ENCODE measurements at places on chromosomes 11 and 22. TPM values are rescaled to one million over a fixed set of nuclear protein-coding genes. Genes with fewer than 3 reads are reported as not detected.

Gene SSH3
- 40.7 TPM for total RNA-seq

Gene TYR
- total RNA-seq, result not detected

DNA sequence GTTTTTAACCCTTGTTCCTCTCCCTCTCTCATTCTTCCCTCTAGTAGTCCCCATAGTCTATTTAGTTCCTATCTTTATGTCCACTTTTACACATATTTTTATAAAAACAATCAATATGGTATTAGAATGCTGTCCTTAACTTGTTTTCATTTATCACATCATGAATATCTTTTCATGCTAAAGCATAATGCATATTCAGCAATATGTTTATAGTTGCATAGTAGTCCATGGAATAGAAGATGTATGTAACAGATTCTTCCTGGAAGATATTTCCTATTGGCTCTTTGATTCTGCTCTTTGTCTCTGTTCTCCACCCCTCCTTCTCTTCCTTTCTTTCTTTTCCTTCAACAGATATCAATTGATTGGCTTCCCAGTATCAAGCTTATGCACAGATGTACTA, 1047.1 kb upstream of the TENM4 start:
- DNase-seq, result no peak

DNA sequence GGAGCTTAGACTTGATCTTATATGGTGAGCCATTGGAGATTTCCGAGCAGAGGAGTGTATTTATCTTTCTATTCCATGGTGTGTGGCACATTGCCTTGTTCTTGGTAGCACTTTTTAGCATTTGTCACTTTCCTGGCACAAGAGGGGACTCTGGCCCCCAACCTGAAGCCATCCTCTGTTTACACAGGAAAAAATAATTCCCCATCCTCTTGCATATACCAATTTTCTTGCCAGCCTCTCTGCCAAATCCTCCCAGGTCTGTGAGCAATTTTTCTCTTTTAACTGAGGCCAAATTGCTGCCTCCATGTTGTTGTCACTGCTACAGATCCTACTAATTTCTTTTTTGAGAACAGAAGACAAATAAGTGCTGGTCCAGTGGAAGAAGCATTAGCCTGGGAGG, 20.3 kb upstream of the FAM181B start:
- no peak for DNase-seq

Gene OR5P2
- total RNA-seq, result not detected

Gene HORMAD2
- total RNA-seq, result not detected

Gene OR2D2
- not detected for total RNA-seq

Gene TMEM45B
- 0.53 TPM for total RNA-seq

DNA sequence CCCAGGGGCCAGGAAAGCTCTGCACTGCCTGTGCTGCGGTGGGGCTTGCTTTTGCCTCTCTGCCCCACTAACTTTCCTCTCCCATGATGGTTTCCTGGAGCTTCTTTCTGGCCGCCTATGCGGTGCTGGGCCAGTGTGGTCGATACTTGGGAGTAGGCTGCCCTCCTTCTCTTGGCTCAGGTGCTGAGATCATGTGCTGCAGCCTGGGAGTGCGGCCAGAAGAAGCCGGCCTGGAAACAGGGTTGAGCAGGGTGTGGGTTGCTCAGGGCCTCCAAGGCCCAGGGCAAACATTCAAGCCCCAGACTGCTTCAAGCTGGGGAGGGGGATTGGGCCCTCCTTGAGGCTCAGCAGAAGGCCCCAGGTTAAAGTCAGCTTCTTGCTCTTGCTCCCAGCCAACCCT, 125.0 kb downstream of the NTM start:
- DNase-seq, result peak; percentile 64

GRCh38 chr22:35484651-35485556, 55.7 kb upstream of the RASD2 start:
- DNase-seq, result no peak

Gene SLC17A6
- total RNA-seq, result not detected

GRCh38 chr22:45932071-45932470, 44.9 kb downstream of the WNT7B start:
- DNase-seq, result no peak

Gene MRGPRX4
- not detected for total RNA-seq

Gene MMP13
- not detected for total RNA-seq

GRCh38 chr11:27217948-27218420, 145.0 kb downstream of the CCDC34 start:
- DNase-seq, result no peak

DNA sequence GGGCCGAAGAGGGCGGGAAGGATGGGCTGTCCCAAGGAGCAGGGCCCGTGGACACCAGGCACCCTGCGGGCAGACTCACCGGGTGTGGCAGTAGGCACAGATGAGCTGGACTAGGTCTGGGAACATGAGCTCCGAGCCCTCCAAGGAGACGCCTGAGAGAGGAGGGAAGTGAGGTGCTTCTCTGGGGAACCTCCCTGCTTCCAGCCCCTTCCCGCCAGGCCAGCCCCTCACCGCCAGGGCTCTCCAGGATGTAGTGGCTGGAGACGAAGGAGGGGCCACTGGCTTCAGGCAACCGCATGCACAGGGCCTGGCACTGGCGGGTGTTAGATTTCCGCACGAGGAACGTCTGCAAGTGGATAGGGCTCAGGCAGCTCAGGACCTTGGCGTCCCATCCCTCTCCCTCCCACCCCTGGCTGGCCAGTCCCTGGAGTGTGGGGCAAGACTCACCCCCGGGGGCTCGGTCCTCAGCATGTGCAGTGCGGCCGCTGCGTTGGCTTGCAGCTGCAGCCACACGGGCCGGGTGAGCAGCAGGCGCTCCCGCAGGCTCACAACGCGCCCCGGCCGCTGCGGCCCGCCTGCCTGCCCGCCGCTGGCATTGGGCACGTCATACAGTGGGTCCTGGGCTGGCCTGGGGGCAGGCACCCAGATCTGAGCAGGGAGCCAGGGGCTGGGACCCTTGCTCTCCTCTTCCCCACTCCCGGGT, 552 bp downstream of the RIN1 start:
- DNase-seq, result no peak

DNA sequence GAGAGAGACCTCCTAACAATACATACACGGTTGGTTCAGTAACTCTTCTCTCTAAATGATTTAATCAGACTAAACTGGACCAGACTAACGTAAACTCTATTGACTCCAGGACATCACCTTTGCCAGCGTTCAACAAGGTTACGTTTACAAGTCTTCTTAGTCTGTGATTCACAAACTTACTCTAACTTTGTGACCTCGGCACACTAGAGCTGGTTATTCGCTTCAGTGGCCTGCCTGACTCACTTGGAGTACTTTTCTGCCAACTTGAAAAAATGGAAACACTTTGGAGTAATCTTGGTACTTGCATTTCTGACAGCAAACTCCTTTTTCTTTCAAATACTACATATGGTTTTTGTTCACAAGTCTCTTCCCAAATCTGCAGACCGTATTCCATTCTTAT, 26.2 kb downstream of the MTMR2 start:
- no peak for DNase-seq

GRCh38 chr11:86449993-86450629, 75.4 kb downstream of the CCDC81 start:
- DNase-seq, result no peak

GRCh38 chr11:108616549-108616948, 23.0 kb upstream of the EXPH5 start:
- no peak for DNase-seq

- no peak for DNase-seq
These were observed 485.7 kb upstream of the ANO5 start for GRCh38 chr11:21707116-21707739.

Gene LINC01488
- not detected for total RNA-seq

GRCh38 chr11:69874178-69874983, 55.2 kb upstream of the FGF3 start:
- DNase-seq, result peak; percentile 42

DNA sequence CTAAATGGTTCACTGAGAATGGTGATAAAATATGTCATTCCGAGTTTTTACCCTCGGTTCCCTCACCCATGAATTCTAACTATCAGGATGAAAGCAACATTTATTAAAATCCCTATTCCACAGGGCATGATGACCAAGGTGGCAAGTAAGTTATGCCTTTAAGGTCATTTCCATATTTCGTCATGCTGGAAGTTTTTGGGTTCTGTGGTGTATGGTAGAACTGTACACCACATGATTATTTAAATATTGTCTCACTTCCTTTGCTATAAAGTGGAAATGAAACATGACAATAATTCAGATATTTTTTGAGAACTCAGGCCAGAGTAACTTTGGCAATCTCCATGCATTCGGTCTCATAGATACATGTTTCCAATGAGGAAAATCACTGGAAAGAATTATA, 68.5 kb upstream of the CARD18 start:
- no peak for DNase-seq

- DNase-seq, result no peak
These were observed 242.1 kb upstream of the KIRREL3 start for GRCh38 chr11:127242676-127243075.

GRCh38 chr11:122637541-122637940, 18.0 kb upstream of the UBASH3B start:
- DNase-seq, result no peak

DNA sequence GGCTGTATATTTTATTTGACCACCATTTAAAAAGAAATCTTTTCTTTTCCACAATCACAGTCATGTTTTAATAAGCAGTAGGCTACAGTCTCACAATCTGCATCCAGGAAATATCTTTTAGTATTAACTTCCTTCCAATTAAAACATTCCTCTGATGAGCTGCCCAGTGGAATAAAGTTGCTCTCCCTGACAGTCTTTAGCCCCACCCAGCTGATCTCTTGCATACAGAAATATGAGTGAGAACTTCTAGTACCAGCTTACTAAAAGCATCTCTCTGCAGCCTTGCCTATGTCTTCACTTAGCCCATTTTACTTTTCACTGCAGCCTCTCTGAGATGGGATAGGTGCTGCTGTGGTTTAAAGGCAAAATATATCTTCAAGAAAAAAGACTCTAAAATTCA, 143.4 kb upstream of the ANO3 start:
- no peak for DNase-seq

DNA sequence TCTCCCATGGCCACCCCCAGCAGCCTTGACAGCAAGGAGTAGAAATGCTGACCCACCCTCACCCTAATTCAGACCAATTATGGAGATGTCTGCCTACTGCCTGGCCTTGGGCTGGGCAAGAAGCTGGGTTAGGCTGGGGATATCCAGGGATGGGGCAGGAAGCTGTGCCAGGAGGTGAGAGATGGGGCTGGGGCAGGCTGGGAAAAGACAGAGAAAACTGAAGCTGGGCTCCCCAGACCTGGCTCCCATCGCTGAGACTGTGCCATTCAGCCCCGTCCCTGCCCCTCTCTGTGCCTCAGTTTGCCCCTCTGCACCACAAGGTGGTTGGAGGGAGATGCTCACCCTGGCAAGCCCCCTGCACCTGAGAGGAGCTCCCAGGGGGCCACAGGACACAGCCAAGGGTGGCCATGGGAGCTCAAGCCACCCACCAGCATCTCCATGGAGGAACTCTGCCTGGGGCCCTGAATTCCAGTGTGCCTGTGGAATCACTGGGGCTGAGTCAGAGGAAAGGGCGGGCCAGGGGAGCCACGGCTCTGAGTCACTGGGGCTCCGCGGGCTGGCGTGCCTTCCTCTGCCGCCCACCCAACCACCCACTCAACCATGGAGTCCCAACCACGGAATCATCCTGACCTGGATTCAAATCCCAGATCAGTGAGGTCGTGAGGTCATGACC, 6.0 kb upstream of the CARD10 start:
- no peak for DNase-seq

DNA sequence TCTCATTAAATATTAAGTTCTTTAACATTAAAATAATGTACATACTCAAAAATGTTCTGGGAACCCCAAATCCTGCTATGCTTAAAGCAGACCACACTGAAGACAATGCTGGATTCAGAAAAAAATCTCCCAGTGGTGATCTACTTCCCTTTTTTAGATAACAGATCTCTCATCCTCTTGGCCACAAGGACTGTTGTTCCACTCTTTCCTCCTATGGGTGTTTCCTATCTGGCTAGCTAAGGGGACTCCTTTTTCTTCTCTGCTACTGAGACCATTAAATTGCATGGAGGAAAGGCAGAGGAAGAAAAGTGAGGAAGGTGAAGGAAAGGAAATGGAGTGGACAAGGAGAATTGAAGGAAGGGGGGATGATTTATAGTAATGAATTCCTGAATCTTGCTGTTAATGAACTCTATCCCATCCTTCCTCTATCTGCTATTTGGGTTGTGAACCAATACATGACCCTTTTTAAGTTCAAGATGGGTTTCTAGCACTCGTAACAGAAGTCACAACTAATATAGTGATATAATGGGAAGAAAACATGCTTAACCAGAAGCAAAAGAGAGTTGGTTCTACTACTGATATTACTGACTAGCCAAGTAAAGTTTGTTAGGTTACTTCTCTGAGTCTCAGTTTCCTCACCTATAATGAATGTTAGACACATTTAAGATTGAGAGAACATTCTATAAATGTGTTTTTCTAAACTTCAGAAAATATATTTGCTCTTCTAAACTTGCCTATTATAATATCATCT, 53.2 kb downstream of the PIK3C2A start:
- DNase-seq, result no peak

DNA sequence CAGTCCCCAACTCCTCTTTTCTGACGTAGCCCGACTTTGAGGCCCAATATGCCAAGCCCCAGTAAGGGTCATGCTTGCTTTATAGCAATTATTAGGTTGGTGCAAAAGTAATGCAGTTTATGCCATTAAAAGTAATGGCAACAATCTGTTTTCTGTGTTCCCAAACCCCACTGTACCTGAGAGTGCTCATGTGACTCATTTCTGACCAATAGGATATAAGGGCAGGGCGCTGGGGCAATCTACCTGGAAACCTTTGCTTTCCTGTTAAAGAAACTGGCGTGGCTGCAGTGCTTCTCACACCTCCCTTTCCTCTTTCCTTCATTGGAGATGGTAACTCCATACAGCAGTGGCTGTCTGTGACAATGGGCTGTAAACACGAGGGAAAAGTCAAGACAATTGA, 78.9 kb upstream of the MPPED2 start:
- no peak for DNase-seq

- no peak for DNase-seq
These were observed 1.6 kb downstream of the KIAA0930 start for GRCh38 chr22:45238957-45239680.

- DNase-seq, result no peak
These were observed 23.2 kb downstream of the TNRC6B start for GRCh38 chr22:40200795-40201530.

GRCh38 chr11:74319139-74319816, 7.8 kb upstream of the P4HA3 start:
- no peak for DNase-seq

Gene PRG3
- total RNA-seq, result not detected

GRCh38 chr11:44080951-44081350, 14.5 kb upstream of the EXT2 start:
- DNase-seq, result no peak

Gene ACTN3
- total RNA-seq, result 0.71 TPM

DNA sequence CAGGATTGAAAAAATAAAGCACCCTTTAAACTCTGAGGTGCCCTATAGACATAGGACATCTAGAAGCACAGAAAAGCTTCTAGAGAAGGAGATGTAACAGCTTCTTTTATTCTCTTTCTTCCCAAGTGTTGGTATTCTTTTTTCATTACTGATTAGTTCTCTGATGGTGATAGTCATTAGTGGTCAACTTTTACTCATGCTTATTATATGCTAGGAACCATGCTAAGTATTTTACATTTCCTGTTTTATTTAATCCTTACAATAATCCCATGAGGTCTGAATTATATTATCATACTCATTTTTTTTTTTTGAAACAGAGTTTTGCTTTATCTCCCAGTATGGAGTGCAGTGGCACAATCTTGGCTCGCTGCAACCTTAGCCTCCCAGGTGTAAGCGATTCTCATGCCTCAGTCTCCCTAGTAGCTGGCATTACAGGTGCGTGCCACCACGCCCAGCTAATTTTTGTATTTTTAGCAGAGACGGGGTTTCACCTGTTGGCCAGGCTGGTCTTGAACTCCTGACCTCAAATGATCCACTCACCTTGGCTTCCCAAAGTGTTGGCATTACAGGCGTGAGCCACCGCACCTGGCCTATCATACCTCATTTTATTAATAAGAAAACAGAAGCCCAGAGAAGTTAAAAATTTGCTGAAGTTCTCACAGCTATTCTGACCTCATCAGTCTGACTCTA, 3.0 kb downstream of the C11orf52 start:
- DNase-seq, result no peak
